ENCODE measurements at places on chromosomes 12 and 14. TPM values are rescaled to one million over a fixed set of nuclear protein-coding genes. Genes with fewer than 3 reads are reported as not detected.

GRCh38 chr14:24279301-24280186 is 8.1 kb upstream of the RABGGTA start:
- no peak for DNase-seq

DNA sequence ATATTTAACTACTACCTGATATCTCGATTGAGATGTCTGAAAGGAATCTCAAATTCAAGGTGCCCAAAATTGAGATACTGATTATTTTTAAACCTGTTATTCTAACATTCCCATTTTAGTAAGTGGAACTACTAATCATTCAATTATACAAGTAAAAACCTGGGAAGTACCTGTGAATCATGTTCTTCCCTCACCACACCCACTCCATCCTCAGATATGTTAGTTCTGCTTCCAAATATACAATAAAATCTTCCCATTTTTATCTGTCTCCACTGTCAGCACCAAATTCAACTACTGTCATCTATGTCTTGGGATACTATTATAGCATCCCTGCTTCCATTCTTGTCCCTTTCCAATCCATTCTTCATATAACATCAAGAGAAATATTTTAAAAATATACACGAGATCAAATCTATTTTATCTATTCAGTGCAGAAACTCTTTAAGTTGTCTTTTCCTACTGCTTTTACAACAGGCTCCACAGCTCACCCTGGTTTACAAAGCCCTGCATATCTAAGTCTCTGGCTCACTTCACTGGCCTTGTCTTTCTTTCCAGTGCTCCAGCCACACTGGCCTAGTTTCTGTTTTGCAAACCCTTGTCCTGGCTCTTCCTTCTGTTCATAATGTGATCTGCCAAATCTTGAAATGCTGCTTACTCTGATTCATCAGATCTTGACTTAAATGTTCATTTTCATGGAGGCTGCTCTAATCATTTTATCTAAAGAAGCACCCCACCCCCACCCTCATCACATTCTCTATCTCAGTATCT is 122.3 kb downstream of the PTPRR start:
- no peak for DNase-seq

DNA sequence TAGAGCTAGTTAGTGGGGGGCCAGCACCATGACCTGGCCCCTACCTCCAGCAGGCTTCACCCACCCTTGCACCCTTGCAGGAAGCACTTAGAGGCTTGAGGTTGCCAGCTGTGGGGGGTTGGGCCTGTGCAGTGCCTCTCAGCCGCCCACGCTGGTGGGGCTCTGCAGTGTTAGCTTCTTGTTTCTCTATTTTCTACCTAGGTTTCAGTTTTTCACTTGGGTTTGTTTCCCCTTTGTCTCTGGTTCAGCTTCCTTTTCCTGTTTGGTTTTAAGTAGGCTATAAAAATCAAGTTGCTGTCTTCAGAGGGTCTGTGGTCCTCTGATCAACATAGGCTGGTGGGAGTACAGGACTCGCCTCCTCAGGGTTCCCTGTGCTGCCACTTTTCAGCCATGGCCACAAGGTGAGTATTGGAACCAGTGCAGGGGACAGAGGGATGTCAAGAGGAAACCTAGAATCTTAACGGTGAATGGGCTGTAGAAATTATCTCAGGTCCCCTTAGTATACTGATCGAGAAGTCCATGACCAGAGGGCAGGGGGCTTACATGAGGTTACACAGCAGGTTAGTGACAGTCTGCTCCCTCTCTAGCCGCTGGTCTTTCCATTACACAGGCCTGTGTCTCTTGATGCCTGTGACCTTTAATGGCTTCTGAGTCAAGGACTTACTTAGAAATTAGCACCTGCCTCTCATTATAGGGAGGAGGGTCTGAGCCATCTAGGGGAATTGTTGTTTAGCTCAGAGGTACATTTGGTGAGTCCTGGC is at the start of gene EVL:
TSS of gene EVL (plus strand) at position 312 of the 761 bp plus-strand sequence. CDS start at position 391, 79 bp downstream.
- DNase-seq: no peak

DNA sequence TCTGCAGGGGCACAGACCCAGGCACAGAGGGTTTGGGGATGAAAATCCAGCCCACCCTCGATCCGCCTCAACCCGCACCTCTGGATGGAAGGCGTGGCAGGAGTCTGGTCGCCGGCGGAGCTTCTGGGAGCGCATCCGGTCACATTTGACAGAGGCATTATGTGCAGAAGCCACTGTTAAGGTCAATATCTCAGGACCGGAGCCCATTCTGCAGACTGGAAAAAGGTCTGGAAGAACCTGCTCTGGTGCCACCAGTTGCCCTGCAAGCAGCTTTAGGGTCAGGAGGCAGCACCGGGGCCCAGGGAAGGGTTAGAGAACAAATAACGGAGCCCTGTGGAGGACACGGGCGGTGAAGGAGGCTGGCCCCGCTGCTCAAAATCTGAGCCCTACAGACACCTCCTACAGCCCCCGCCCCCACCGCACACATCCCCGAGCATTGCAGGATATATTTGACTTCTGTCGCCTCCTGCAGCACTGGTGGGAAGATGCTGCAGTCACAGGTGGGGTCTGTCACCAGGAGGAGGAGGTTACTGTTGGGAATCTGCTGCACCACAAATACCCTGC is 25.1 kb upstream of the LRTM2 start:
- DNase-seq: no peak

DNA sequence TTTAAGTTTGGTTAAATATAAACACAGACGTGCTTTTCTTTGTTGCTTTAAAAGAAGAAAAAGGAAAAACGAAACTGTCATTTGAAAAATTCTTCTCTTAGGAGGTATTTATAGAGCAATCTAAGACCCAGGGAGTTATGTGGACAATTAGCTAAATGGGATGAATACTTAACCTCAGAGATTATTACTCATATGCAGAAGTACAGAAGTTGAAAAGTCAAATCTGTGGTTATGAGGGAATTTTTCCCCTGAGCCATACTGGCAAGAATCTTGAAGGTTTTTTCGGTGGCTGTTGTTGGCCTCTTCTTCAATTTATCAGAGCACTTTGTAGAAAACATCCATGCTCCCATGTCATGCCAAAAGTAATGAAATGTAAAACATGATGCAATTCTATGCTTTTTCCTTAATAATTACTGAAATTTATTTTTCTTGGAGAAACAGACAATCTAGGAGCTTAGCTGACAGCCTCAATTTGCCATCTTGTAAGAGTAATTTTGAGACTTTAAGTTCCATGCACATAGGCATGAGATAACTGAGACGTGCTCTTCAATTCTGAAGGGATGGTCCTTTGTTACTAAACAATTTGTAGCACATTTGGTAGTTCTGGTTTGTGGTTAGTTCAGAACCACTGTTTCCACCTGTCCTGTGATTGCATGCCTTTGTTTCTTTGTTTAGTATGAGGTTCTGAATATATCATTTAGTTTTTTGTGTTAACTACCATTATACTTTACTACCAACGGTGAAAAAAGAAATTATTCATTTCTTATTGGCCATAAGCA is 126.6 kb downstream of the BCAT1 start:
- no peak for DNase-seq

CMA1 gene
- polyA plus RNA-seq: not detected

KRT74 gene
- polyA plus RNA-seq: not detected

Measured in renal pelvis (tissue), 12 donors.